ENCODE measurements at places on chromosomes 4 and X.

DNA sequence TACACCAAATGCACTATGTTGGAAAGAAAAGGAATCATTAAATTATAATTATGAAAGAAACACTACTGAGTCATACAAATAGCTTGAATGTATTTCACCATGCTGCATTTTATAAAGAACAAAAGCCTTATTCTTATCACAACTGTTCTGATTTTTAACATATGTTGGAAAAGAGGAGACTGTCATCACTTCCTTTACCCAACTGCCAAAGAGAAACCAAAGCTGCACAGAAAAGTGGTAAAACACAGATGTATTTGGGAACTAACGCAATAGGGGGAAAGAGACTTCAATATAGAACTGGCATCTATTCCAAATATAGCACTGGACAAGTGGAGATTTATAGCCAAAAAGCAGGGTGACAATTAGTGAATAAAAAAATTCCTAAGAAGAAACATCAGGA, 181.0 kb downstream of the SPANXN3 start:
- DNase-seq: no peak

- no peak for DNase-seq
These were observed 101.9 kb downstream of the EFNB1 start for GRCh38 chrX:68930542-68931317.

- no peak for DNase-seq
These were observed 43.9 kb downstream of the TMEM154 start for GRCh38 chr4:152635851-152636250.

- no peak for DNase-seq
These were observed 68.3 kb upstream of the RBPJ start for GRCh38 chr4:26252349-26253025.

GRCh38 chr4:64001229-64001898, 407.9 kb downstream of the TECRL start:
- no peak for DNase-seq

DNA sequence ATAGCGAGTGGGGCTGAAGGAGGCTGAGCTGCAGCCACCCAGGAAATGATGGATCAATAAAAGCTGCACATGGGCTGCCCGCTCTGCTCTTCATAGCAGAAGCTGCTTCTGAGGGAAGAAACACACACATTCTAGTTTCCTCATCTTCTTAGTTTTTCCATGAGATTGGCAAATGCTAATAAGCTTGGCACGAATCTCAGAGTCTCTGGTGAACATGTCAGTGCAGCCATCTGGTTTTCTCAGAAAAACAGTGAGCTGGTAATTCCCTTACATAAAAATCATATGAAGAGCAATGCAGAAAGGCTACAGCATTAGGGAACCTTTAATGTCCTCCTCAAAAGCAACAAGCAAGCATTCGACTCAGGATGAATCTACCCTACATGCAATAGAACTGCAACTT, 69.9 kb downstream of the GATB start:
- DNase-seq: no peak

GRCh38 chr4:154602404-154603020, 9.9 kb downstream of the FGG start:
- DNase-seq: no peak
